ENCODE measurements at places on chromosomes 16 and 17. TPM values are rescaled to one million over a fixed set of nuclear protein-coding genes. Genes with fewer than 3 reads are reported as not detected.

- H3K4me1 ChIP-seq: peaks cover 36% of the 10 kb centered on the region
- no peak for DNase-seq
- H3K27ac ChIP-seq: no peak overlapping the region
- H3K27me3 ChIP-seq: no peaks in the 10 kb centered on the region
- peaks cover 15% of the 10 kb centered on the region for H3K36me3 ChIP-seq
These were observed 6.7 kb downstream of the ZNF668 start for GRCh38 chr16:31067342-31067741.

The ABCC1 gene
- 256 TPM for total RNA-seq

- no peak overlapping the region for H3K27ac ChIP-seq
- no peak overlapping the region for H3K4me3 ChIP-seq
- DNase-seq: no peak
- H3K36me3 ChIP-seq: no peaks in the 10 kb centered on the region
- no peaks in the 10 kb centered on the region for H3K4me1 ChIP-seq
- H3K27me3 ChIP-seq: no peaks in the 10 kb centered on the region
These were observed 1550.3 kb downstream of the CDH8 start for GRCh38 chr16:60485872-60486489.

The KRTAP4-6 gene
- total RNA-seq: not detected

The TPSD1 gene
- total RNA-seq: not detected

GRCh38 chr17:83202002-83203000 is 122.9 kb downstream of the METRNL start:
- H3K4me1 ChIP-seq: peaks cover 67% of the 10 kb centered on the region
- no peak overlapping the region for H3K4me3 ChIP-seq
- no peak for DNase-seq
- H3K27me3 ChIP-seq: no peaks in the 10 kb centered on the region
- H3K36me3 ChIP-seq: no peaks in the 10 kb centered on the region
- H3K27ac ChIP-seq: peak overlapping the region; percentile 82

The CDK12 gene
- total RNA-seq: 59.0 TPM

- no peaks in the 10 kb centered on the region for H3K27me3 ChIP-seq
- peaks cover 18% of the 10 kb centered on the region for H3K36me3 ChIP-seq
- DNase-seq: no peak
- H3K4me1 ChIP-seq: no peaks in the 10 kb centered on the region
- H3K27ac ChIP-seq: no peak overlapping the region
These were observed 19.7 kb downstream of the DHRS7B start for GRCh38 chr17:21146362-21147015.

DNA sequence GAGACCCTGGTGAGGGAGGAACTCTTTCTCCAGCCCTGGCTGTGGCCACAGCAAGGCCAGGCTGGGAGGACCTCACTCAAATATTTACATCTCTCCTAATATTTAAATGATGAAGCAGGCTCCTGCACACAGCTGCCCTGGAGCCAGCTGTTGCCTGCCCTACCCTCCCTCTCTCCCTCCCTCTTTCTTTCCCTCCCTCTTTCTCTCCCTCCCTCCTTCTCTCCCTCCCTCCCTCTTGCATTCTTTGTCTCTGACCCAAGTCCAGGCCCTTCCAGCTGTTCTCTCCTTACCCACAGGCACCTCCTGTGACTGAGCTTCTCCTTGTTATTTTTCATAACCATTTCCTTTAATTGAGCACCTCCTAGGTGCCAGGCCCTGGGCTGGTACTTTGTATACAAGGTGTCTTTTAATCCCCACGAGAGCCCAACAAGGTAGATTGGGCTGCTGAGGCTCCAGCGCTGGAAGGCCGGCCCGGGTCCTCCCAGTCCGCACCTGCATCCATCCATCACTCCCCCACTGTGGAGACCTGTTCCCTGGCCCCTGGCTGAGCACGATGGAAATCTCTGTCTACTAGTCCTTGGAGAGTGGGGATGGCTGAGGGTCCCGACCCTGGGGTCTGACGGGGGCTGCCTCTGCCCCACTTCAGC is 242.3 kb downstream of the SEC14L1 start:
- H3K27me3 ChIP-seq: no peaks in the 10 kb centered on the region
- no peaks in the 10 kb centered on the region for H3K36me3 ChIP-seq
- H3K4me1 ChIP-seq: peaks cover 89% of the 10 kb centered on the region
- peak overlapping the region; percentile 76 for H3K27ac ChIP-seq

DNA sequence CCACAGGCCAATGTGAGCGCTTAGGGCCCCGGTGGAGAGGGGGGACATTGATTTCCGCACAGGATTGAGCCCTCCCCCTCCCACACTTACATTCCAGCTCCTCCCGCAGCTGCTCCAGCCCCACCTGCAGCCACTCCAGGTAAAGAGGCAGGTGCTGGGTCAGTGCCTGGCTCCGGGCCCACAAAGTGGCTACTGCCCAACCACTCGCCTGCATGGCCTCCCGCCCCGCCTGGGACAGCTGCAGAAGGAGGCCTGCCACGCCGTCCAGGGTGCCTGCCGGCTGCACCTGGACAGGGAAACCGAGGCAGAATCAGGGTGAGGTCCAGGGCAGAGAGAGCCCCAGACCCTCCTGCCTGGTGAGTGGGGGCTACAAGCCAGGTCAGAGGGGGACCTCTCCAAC is 46.3 kb downstream of the RMI2 start:
- H3K4me3 ChIP-seq: no peak overlapping the region
- no peak for DNase-seq
- no peaks in the 10 kb centered on the region for H3K27me3 ChIP-seq
- H3K4me1 ChIP-seq: peaks cover 3% of the 10 kb centered on the region

GRCh38 chr16:1981398-1981836 is at the start of gene NOXO1:
TSS of gene NOXO1 (minus strand) at chr16:1981469. CDS start at chr16:1981179, 290 bp downstream.
- peaks cover 9% of the 10 kb centered on the region for H3K27me3 ChIP-seq
- no peak within 1 kb of the TSS for H3K27ac ChIP-seq
- DNase-seq: no peak
- peaks cover 3% of the 10 kb centered on the region for H3K36me3 ChIP-seq
- no peak within 1 kb of the TSS for H3K4me3 ChIP-seq

The ST6GALNAC2 gene
- total RNA-seq: 1.9 TPM

DNA sequence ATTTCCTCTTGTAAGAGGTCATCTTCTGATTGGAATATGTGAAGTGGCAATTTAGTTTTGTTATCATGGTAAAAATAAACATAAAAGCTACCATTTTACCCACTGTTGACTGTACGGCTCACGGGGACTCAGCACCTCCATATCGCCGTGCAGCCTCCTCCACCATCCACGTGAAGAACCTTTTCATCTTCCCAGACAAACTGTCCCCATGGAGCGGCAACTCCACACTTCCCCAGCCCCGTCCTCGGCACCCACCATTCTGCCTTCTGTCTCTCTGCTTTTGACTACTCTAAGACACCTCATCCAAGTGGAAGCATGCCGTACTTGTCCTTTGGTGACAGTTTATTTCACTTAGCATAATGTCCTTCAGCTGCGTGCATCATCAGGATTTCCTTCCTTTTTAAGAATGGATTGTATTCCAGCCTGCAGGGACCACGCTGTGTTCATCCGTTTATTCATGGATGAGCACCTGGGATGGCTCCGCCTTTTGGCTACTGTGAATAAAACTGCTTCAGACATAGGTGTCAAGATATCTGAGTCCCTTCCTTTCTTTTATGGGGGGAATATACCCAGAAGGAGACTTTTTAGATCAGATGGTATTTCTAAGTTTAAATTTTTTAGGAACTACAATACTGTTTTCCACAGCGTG is 14.3 kb downstream of the FBXO31 start:
- H3K36me3 ChIP-seq: peaks cover 9% of the 10 kb centered on the region
- H3K4me1 ChIP-seq: peaks cover 6% of the 10 kb centered on the region
- no peaks in the 10 kb centered on the region for H3K27me3 ChIP-seq
- H3K27ac ChIP-seq: no peak overlapping the region

The DNAH2 gene
- 0.03 TPM for total RNA-seq

The EVPLL gene
- not detected for total RNA-seq

GRCh38 chr16:15457400-15457799 is 23.0 kb downstream of the BMERB1 start:
- DNase-seq: no peak
- no peak overlapping the region for H3K27ac ChIP-seq
- peaks cover 7% of the 10 kb centered on the region for H3K4me1 ChIP-seq
- H3K36me3 ChIP-seq: no peaks in the 10 kb centered on the region

DNA sequence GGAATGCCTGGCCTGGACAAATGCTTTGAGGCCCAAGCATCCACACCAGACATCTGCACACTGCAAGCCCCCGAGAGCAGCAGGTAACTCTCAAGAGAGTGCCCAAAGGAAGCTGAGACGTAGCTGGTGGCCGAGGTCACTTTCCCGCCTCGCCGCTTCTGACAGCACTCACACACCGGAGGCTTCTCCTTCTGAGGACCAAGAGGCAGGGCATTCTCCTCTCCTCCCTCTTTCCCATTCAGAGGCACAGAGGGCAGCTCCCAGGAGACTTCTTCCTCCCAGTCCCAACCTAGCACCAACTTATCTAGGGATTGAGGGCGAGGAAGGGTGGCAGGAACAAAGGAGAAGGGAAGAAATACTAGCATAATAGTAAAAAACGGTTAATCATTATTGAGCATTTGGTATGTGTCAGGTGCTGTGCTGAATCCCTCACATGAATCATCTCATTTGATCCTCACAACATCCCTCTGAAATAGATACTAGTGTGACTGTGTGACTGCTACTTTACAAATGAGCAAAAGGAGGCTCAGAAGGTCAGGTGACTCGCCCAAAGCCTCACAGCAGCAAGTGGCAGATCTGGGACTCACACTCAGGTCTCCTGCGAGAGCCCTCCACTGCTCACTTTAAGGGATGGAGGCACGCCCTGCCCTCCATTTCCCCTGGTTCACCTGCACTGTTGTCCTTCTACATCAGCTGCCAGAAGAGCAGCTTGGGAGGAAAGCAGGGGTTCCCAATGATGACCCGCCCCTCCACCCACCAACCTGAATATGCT is 41.8 kb downstream of the MYO18A start:
- no peak overlapping the region for H3K4me3 ChIP-seq
- DNase-seq: no peak
- peaks cover 33% of the 10 kb centered on the region for H3K4me1 ChIP-seq
- H3K27me3 ChIP-seq: no peaks in the 10 kb centered on the region
- H3K27ac ChIP-seq: no peak overlapping the region

- H3K4me1 ChIP-seq: no peaks in the 10 kb centered on the region
- no peaks in the 10 kb centered on the region for H3K36me3 ChIP-seq
- peaks cover 7% of the 10 kb centered on the region for H3K27me3 ChIP-seq
- DNase-seq: no peak
- no peak overlapping the region for H3K27ac ChIP-seq
- H3K4me3 ChIP-seq: no peak overlapping the region
These were observed 36.7 kb upstream of the CCL1 start for GRCh38 chr17:34399725-34400124.

DNA sequence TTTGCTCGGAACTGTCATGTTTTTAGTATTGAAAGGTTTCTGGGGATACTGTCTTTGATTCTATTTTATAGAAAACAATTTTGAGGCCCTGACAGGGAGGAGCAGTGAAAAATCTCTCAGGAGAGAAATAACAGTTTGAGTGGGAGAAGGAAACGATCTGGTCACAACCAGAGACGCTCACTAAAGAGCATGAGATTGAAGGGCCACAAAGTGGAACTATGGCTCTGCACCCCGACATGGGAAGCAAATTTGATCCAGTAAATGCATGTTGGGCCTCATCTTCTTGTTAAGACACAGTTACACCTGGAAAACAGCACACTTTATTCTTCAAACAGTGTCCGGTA is 492 bp downstream of the ERAL1 start:
- H3K27ac ChIP-seq: peak overlapping the region; percentile 87
- peaks cover 18% of the 10 kb centered on the region for H3K36me3 ChIP-seq
- DNase-seq: no peak
- peak overlapping the region; percentile 96 for H3K4me3 ChIP-seq
- H3K27me3 ChIP-seq: no peaks in the 10 kb centered on the region

DNA sequence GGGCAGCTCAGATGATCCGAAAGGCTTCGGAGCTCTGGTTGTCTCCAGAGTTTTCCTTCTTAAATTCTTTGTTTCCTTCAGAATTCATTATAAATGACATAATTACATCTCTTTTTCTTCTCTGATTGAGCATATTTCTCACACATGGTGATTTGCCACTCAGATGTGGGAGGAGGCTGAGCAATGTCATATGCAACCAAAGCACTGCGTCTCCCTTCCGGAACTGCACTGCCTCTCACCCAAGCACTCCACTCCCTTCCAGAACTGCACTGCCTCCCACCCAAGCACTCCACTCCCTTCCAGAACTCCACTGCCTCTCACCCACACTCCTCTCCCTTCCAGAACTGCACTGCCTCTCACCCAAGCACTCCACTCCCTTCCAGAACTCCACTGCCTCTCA is 131.5 kb downstream of the SALL1 start:
- DNase-seq: no peak
- no peaks in the 10 kb centered on the region for H3K4me1 ChIP-seq
- no peaks in the 10 kb centered on the region for H3K27me3 ChIP-seq
- no peak overlapping the region for H3K4me3 ChIP-seq

The TMEM235 gene
- total RNA-seq: not detected

DNA sequence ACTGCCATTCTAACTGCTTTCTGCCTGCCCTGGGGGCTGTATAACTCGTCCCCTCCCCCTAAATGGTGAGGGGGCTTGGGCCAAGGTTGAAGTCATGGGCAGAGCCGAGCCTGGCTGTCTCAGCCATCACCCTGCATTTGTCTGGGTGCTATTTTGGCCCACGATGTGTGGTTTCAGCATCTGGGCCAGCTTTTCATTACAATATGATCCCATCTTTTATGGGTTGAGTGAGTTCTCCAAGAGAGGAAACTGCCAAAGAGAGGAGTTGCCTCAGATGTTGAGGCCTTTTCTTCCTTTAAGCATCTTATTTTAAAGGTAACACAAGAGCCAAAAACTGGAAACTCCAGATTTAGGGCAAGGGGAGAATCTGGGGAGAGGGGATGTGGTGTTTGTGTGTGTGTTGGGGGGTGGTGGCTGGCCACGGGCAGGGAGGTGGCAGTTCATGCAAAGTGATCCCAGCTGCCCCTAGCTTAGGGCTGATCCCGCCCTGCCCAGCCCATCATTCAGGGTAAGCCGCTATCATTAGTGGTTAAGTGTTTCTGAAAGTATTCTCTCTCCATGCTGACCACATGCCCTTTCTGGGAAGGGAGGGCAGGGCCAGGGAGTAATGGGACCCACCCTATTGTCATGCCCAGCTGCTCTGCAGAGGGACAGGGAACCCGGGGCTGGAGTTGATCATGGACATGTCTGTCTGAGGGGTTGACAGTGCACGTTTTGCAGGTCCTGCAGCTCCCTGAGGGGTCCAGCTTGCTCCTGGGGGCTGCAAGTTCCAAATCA is 83.2 kb upstream of the CLEC18A start:
- no peaks in the 10 kb centered on the region for H3K4me1 ChIP-seq
- peaks cover 17% of the 10 kb centered on the region for H3K36me3 ChIP-seq
- H3K27me3 ChIP-seq: no peaks in the 10 kb centered on the region
- DNase-seq: no peak
- no peak overlapping the region for H3K27ac ChIP-seq

- no peak overlapping the region for H3K27ac ChIP-seq
- H3K4me1 ChIP-seq: peaks cover 13% of the 10 kb centered on the region
- no peak overlapping the region for H3K4me3 ChIP-seq
- H3K36me3 ChIP-seq: no peaks in the 10 kb centered on the region
- no peaks in the 10 kb centered on the region for H3K27me3 ChIP-seq
These were observed 184.8 kb upstream of the CIBAR2 start for GRCh38 chr16:85296859-85297660.

The CAPNS2 gene
- total RNA-seq: 0.37 TPM

GRCh38 chr17:2150806-2151205 is 95.9 kb downstream of the HIC1 start:
- H3K4me1 ChIP-seq: peaks cover 7% of the 10 kb centered on the region
- no peak for DNase-seq
- no peaks in the 10 kb centered on the region for H3K27me3 ChIP-seq
- H3K27ac ChIP-seq: no peak overlapping the region
- no peak overlapping the region for H3K4me3 ChIP-seq
- H3K36me3 ChIP-seq: peaks cover 9% of the 10 kb centered on the region

Data from osteocyte (in vitro differentiated cells).